ENCODE measurements at places on chromosomes 5 and 9.

DNA sequence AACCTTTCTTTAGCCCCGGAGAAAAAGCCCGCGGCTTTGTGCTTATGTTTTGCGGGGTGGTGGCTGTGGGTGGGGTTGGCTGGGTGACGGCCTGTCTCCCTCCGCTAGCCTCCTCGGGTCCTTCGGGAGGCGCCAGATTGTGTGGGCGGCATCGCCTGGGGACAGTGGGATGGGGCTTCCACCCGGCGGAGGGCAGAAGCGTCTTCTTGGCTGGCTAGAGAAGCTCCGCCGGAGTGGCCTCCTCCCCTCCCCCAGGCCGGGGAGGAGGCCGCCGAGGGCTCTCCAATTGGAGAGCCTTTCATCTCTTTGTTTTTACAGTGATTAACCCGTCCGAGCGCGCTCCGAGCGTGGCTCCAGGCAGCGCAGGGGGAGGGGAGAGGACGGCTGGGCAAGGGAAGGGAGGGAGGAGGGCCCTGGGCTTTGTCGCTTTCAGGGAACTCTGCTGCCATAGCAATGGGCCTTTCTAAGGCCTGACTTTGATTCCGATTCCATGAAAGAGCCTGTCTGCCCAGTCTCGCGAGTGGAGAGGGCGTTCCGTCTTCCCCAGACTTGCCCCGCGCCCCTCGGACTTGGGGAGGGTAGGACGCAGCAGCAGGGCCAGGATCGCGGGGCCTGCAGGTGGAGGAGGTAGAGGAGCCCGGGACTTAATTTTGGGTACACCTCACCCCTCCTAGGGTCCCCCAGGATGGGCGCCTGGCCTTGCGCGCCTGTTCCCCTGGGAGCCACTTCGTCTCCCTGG lies 36.7 kb upstream of the TIFAB start:
- no peak for DNase-seq

- no peak for DNase-seq
Measured at GRCh38 chr5:67639976-67640375, 443.4 kb upstream of the CD180 start.

DNA sequence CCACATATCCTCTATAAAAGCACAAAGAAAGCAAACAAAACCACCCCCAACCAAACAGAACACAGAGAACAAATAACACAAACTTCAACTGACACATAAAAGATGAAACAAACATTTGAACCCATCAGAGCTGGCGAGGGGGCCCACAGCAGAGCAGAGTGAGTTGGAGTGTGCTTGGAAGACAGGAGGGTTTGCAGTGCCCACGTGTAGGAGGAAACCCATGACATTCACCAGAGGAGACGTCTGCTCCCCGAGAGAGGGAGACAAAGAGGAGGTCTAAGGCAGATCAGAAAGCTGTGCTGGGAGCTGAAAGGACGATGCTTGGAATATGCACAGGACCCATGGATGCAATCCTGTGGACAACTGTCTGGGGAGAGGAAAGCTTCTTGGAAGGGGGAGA lies 27.0 kb downstream of the MRPL36 start:
- DNase-seq = no peak

DNA sequence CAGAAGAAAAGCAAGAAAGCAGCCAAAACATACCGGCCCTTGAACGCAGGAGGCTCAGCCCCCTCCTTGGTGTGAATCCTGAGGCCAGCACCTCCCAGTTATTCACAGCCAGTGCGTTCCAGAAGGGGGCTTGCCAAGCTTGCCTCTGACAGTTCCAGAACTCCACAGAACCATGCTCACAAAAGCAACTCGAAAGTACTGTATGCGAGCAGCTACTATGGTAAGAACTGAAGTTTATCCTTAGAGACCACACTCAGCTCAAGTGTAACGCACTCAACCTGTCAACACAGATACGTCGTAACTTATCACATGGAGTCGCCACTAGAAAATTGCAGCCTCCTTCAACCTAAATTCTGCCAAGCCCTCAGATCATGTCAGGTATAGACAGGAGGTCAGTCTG lies 1.4 kb downstream of the UBAC1 start:
- DNase-seq = no peak

DNA sequence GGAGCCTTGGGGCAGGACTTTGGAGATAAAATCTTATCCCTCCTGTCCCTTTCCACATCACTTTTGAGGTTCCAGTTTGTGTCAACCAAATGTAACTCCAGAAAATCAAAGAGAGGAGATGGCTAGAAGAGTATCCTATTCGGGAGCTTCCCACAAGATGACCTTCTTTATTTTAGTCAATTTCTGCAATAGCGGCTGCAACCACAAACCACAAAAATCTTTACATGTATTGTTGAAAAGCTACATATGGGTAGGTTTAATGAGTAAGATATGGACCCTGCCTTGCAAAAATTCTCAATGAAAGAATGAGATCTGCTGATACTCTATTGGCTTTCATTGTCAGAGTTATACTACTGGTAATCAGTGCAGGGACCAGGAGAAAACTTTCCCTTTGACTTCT lies 92.2 kb upstream of the MAMDC2 start:
- DNase-seq = no peak

- DNase-seq = no peak
Measured at GRCh38 chr5:5139336-5139776, 774 bp upstream of the ADAMTS16 start.

GRCh38 chr5:10418654-10419345 lies 22.9 kb upstream of the ROPN1L start:
- no peak for DNase-seq

DNA sequence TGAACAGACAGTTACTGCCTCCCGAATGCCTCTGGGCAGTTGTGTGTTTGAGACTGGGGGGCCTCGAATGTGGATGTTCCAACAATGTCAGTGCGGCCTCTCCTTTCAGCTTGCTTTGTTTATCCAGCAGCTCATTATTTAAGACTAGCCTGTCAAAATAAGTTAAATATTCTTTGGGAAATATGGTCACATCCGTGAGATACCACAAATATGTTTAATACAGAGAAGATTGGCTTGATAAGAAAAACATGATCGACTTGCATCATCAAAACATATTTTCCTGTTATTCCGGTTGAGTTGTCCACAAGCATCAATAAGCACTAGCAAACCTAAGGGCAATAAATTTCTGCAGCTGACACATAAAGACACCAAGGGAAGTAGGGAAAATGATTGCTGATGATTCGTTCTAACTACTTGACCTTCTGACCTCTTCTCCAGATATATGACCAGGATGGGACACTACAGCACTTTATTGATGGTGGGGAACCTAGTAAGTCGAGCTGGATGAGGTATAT lies 66.5 kb downstream of the PRDM6 start:
- no peak for DNase-seq

GRCh38 chr5:170297589-170298462 lies at the start of gene LCP2:
Gene LCP2 (minus strand): TSS chr5:170297777. CDS start chr5:170297611, 166 bp downstream.
- DNase-seq = no peak

DNA sequence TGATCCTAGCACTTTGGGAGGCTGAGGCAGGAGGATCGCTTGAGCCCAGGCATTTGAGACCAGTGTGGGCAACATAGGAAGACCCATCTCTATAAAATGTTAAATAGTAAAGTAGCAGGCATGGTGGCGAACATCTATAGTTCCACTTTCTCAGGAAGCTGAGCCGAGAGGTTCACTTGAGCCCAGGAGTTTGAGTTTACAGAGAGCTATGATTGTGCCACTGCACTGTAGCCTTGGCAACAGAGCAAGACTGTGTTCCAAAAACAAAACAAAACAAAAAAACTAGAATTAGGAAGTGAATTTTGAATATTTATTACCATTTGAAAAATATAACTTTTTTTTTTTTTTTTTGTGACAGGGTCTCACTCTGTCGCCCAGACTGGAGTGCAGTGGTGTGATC lies 26.8 kb upstream of the PAX5 start:
- DNase-seq = no peak

DNA sequence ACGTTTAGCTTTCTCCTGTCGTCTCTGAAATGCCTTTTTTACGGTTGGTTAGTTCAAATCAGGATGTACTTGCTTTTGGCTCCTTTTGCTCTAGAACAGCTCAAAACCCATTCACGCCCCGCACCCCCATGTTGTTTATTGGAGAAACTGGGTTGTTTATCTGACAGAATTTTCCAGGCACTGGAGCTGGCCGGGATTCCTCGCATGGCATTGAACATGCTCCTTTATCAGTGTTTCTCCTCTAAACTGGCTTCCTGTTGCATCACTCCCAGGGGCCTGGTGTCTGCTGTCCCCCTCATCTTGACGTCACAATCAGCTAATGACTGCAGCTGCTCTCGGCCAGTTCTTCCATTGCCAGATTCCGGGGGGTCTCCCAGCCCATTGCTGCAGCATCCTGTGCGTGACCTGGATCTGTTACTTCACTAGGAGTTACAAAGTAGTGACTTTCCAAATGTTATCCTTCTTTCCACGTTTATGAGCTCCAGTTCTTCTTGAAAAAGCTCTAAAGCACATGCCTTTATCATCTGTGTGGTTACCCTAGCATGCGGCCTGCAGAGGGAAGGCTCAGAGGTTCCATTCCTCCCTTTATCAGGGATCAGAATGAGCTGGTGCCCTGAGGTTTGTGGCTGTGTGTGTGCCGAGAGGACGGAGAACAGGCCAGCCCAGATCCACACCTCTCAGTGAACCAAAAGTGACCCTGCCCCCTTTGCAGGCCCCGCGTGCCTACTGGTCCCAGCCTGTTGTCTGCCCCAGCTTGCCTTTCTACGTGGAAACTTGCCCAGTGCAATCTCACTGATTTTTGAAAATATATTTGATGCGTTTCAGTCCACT lies 27.5 kb downstream of the FAM163B start:
- no peak for DNase-seq

DNA sequence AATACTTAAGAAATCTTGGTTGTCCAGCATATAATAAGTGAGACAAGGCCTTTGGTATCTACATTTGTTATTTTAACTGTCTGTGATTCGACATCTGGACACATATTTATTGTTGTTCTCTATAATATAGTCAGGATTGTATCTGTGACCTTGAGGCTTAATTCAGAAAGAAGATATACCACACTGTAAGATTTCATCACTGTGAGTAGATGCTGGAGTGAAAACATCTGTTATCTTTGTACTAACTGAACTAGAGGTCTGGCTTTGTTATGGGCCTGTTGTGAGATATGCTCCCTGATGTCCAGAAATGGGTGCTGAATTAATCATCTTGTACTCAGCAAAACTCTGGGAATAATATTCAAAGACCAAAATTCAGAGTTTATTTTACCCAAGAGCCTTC lies 148.5 kb downstream of the ISOC1 start:
- DNase-seq = no peak

- DNase-seq = no peak
Measured at GRCh38 chr9:28848671-28849070, 1275.4 kb upstream of the C9orf72 start.

DNA sequence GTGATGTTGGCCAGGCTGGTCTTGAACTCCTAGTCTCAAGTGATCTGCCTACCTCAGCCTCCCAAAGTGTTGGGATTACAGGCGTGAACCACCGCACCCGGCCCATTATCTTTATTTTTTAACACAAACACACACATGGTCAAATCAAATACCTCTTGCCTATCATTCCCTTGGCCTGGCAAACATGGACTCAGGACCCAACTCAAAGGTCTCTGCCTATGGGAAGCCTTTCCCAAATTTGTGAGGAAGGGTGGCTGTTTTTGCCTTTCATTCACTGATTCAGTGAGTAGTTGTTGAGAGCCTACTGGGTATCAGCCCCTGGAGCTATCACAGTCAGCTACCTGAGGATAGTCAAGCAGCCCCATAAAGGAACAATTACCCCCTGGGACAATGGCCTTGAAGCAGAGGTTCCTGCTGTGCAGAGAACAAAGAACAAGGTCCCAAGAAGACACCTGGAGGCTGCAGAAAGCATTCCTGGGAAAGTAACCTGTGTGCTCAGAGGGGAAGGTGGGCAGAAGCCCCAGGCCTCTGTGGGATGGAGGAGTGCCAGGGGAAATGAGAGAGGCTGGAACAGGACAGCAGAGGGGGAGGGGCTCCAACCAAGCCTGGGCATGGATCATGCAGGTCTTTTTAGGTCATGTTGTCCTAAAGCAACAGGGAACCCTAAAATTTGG lies 126.4 kb downstream of the CRB2 start:
- DNase-seq = no peak

GRCh38 chr9:121207371-121207940 lies 5.8 kb upstream of the RAB14 start:
- no peak for DNase-seq

DNA sequence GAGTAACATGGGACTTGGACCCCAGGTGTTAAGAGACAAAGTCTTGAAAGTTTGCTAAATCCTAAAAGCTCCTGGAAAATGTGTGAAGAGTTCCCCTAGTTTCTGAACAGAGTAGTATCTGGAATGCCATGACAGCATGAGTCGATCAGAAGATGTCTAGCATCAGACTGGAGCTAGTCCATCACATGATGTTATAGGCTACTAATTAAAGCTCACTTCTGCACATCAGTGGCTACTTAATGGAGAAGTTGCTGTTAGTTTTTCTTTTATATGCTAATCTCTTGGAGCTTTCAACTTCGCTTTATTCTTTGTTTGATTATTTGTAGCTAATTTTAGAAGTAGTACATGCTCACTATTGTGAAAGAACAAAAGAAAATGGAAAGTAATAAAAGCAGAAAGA lies 471.3 kb upstream of the KLF4 start:
- DNase-seq = no peak

- peak; percentile 78 for DNase-seq
Measured at GRCh38 chr5:77030097-77031071, at the start of gene AGGF1. Gene AGGF1 (plus strand): TSS chr5:77030404. CDS start chr5:77030767, 363 bp downstream.

DNA sequence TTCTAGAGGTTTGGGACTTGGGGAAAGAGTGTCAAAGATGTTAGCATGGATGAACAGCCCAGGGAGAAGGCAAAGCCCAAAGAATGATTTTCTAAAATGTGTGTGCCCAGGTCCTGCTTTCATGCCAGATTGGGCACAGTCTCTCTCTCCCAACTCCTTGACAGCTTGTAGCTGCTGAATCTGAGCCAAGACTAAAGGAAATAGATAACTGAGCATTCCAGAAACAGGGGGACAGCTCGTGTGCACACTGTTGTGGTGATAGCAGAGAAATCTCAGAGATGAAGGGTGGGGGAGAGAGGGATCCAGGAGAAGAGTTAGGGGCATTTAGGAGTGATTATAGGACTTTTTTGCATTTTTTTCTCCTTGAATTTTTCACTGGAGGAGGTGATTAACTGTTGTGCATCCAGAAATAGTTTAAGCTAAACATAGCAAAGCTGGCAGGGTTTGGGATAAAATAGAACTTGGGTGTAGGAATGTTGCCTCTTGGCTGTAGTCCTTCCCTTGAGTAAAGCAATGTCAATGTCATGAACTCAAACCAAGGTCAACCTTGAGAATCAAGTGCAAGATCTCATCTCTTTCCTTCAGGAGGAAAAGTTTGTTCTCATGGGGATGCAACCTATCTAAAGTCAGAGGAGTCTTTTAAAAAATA lies 245.9 kb downstream of the SH3GL2 start:
- DNase-seq = no peak

DNA sequence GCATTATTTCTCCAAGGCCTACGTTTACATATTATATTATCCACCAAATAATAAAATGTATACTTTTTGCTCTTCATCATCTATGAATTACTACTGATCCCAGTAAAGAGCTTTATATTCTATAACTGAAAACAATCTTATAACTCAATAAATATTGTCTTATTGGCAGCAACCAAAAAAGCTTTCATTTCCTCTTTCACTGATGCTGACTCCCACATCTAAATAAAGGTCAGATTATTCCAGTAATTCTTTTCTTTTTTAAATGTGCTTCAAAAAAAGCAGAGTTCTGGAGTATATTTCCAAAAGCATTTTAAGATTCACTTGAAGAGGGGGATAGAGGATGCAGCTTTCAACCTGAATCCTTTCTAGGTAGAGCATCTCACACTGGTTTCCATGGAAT lies 75.3 kb upstream of the NR4A3 start:
- DNase-seq = no peak

Measured in SIG-M5 (cell line).